ENCODE measurements at places on chromosomes 5 and 9. TPM values are rescaled to one million over a fixed set of nuclear protein-coding genes. Genes with fewer than 3 reads are reported as not detected.

The PCDHB13 gene
- 1.4 TPM for total RNA-seq

The TXN gene
- total RNA-seq = 204 TPM

The CETN3 gene
- total RNA-seq = 10.6 TPM

The MEIKIN gene
- not detected for total RNA-seq

The MYO10 gene
- 99.8 TPM for total RNA-seq

All from dermis blood vessel endothelial cell (primary cell).